CD4-positive, alpha-beta T cell treated with Interleukin-1 beta for 1 hour (primary cell): ENCODE measurements at places on chromosomes 5 and 9.

DNA sequence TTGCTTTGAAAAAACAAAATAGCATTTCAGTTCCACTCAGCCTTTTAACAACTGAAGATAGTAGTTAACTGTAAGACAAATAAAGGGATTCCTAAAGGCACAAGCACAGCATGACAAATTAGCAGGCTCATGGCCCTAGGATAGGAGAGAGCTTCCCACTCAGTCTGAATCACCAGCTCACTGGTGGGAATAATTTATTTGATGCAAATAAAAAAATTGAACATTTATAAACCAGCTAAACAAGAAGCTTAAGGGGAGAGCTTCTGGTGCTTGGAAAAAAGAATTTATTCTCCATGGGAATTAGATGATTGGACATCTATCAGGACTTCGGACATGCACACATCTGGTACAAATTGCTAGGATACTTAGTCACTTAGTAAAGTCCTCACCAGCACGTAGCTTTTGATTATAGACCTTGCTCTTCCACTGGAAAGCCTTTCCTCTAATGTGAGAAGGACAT lies 294.1 kb upstream of the TNC start:
- no peak for DNase-seq

DNA sequence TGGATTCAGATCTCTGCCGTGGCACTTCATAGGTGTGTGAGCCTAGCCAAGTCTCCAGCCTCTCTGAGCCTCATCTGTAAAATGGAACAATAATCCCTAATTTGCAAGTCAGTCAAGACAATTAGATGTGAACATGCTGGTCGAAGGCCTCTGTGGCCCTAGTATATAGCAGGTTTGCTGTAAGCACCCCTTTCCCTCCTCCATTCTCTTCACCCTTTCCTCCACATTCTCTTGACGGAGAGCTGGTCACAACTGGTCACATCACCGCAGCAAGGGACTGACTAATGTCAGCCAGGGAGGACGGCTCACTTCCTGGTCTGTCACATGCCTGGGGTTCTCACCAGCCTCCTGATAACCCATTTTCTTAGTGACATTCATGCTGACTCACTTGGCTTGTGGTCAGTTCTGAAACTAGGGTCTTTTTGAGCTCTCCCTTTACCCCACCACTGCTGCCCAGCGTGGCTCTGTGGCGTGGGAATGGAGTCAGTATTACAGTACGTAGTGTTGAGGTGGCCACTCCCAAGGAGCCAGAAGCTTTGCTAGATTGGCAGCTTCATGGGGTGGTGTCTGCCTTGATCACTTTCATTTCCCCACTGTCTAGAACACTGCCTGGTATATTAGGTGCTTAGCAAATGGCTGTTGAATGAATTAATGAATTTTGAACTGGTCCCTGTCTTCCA lies 47.8 kb downstream of the ERGIC1 start:
- DNase-seq, result peak; percentile 83

GRCh38 chr9:134854541-134854981 lies 26.0 kb upstream of the FCN2 start:
- DNase-seq, result no peak

- no peak for DNase-seq
Observed at GRCh38 chr5:45533663-45534062, 162.5 kb downstream of the HCN1 start.

DNA sequence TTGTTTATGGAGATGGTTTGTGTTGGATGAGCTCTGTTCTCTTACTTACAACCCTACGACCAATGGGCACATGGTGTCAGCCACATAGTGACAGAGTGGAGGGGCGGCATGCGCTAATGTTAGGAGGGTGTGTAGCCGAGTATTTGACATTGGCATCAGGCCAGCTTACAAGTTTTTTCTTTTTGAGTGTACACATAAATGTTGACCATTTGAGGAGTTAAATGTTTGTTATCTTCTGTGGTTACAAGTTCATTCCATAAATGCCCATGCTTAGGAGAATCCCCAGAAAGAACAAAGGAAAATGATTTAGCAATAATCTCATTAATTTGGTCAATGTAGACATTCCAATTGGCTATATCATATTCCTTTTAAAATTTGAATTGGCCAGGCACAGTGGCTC lies 180.1 kb upstream of the ELL2 start:
- DNase-seq, result no peak

DNA sequence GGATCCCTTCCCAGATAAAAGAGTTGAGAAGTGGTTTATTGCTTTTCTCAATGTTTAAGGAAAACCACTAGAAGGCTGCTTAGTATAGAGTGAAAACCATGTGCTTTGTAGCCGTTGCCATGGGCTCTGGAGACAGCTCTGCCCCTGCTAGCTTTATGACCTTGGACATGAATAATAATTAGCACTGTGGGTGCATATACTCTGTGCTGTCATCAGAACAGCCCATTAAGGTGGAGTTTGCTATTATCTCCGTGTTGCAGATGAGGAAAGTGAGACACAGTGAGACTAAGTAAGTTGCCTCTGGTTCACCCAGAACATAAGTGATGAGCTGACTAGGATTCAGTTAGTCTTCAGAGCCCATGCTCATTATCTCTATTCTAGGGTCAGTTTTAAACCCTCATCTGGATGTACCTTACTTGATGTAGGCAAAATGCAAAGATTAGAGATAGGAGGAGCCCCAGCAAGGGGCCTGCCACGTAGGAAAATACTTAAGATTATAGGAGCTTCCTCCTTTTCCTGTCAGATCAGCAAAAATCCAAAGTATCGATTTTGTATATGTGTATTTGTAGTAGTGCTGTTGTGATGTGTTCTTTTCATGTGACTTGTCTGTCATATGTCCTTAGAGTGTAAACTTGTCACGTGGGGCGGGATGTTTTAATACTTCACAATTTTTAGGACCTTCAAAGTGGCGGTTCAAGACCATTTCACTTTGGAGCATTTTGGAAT lies 102.5 kb downstream of the TLE4 start:
- DNase-seq, result no peak

GRCh38 chr5:85823462-85824426 lies 794.0 kb upstream of the COX7C start:
- DNase-seq, result no peak

- no peak for DNase-seq
Observed at GRCh38 chr5:124454081-124454480, 292.4 kb downstream of the ZNF608 start.

- DNase-seq, result no peak
Observed at GRCh38 chr5:138053554-138053953, 20.7 kb upstream of the FAM13B start.

GRCh38 chr9:72304538-72304937 lies 60.5 kb downstream of the ZFAND5 start:
- DNase-seq, result no peak

DNA sequence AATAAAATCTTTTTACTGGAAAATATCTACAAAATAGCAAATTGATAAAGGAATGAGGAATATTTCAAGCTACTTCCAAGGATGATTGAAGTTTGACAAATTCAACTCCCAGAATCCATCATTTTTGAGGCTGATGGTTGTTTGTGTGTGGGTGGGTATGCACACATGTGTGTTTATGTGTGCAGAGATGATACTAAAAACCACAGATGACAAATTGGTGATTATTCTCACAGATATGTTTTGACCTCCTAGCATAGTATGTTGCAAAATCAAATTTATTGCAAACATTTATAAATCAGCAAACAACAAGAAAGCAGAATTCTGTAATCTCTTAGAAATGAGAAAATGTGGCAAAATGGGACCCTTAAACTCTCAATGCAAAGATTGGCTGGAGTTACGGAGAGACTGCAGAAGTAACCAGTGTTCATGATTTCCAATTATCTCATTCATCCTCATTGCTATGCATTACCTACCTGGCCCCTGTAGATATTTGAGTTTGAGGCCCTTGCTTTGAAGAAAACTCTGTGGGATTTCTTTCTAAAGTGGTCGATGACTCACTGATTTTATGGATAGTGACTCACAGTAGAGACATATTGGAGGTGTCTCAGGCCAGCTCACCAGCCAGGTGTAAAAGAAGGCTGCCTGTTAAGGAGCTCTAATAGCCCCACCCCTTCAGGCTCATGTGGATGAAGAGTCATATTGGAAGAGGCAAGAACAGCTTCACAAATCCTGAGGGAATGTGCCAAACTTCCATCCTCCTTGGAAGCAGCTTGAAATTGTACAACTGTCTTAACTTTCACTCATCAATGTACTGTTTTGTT lies 44.6 kb upstream of the TMC1 start:
- no peak for DNase-seq

GRCh38 chr9:78288214-78288892 lies 8.6 kb upstream of the PSAT1 start:
- DNase-seq, result no peak

DNA sequence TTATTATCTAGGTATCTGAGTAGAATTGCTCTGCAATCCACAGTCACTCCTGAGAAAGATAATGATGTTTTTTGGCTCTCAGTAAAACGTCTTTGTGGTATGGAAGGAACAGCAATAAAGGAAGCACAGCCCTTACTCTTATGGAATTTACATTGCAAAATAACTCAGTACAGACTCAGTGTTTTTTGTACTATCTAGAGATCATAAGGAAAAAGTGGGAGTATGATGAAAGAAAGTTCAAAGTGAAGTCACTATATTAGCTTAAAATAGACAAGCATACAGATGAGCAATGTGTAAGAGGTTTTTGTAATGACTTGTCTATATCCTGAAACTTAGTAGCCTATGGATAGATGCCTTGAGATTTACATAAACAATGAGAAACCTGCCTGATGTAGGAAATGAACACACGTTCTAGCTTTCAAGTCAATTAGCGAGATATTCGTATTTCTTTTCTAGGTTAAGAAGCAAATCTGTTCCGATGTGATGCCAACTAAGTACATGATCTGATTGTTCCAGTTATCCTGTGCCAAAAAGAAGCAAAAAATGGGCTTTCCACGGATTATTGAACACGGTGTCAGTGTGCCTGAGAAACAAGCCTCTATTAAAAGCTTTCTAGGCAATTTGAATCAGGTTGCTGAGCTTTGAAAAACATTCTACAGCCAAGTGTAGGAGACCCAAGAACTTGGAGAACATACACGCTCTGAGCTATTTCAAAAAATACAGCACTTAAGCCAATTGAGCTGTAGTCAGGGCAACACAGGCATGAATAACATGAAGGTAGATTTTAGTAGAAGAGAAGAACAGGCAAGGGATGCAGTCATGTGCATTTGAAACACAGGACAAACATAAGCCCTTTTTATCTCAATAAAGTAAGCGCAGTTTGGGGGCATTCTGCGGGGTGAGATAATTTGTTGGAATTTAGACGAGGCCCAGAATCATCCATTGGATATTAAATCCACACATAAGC lies 86.3 kb upstream of the TAF11L2 start:
- no peak for DNase-seq

GRCh38 chr5:127079994-127080491 lies 6.7 kb upstream of the C5orf63 start:
- peak; percentile 3 for DNase-seq

DNA sequence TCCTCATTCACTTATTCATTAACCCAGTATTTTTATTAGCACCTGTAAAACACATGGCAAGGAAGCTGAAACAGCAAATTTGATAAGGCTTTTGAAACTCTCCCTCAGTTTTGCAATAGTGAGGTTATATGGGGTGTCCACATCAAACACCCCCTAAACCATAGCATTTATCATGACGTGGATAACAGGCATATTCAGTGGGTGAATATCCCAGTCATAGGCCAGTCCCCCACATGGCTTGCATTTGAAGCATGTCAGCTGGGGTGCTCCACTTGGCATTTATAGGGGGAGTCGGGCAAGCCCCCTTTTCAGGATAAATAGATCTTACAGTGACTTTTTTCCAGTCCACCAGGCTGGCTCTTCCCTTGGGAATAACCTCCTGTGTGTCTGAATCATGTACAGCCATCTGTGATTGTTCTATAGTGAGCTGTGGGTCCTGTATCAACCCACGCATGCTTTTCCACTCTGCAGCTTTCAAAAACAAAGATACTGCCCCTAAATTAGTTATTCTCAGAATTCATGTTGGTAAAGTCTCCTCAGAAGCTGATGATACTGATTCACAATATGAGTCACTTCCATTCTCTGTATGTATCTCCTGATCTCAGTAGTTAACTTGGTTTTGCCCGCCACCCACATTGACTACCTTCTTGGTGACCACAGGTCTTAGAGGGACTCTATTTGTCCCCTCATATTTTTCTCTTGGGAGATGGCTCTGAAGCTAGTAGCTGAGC lies 84.4 kb upstream of the SPIN1 start:
- DNase-seq, result no peak

DNA sequence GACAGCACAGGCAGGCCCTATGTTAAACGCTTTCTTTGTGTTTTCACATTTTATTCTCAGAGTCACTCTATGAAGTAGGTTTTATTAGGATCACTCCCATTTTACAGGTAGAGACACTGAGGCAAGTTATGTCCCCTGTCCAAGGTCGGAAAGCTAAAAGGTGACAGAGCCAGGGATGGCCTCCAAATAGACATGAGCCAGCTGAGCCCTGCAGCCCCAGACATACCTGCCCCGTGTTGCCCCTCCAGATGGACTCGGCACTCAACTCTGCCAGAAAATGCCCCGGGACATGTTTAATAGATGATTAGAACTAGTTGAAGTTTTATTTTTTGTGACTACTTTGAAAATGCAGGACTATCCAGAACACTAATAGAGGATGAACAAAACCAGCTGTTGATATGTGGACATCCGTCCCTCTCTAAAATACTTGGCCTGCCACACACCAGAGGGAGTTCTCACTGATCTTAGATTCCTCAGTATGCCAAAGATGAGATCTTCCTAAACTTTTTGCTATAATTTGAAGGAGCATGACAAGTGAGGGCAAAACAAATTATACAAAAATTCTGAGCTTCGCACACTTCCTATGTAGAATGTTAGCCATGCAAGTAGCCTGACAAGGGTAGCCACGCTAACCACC lies 258.6 kb upstream of the ADAMTS16 start:
- DNase-seq, result no peak

DNA sequence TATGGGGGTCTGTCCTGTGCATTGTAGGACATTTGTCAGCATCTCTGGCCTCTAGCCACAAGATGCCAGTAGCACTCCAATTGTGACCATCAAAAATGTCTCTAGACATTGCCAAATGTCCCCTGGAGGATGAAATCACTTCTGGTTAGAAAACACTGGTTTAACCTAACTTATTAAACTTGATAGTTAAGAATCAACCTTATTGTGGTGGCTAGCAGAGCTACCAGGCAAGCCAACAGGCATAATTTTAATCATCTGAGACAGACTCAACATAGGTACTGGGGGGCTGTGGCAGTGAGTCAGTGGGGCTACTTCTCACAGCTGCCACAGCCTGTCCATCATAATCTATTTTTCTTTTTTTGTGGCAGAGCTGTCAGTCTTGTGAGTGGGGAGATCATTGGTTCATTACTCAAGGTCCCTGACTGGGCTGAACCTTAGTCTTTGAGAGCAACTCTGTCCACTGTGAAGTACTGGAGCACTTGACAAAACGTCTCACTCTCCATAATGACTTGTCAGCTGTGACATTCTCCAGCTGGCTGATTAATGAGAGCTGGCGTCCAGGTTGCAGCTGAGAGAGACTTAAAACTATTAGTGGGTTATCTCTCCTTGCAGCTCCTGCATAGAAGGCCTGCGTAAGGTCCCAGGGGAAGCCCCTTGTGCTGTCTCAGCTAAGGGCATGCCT lies 107.9 kb downstream of the DCP2 start:
- DNase-seq, result no peak

DNA sequence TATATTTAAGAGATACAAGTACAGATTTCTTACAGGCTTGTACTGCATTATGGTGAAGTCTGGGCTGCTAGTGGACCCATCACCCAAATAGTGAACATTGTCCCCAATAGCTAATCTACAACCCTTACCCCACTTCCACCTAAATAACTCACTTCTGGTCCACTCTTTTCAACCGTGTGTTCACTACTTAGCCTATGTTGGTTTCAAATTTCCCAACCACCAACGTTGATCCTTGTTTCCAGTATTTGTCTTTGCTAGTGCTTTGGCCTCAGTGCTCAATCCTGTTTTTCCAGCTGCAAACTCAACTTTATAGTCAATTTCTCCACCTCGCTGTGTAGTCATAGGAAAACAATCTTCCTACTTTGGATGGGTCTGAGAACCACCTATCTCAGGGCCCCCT lies 45.3 kb upstream of the TTC39B start:
- no peak for DNase-seq
